CD4-positive, alpha-beta T cell (primary cell): ENCODE measurements at places on chromosomes 2 and 18. TPM values are rescaled to one million over a fixed set of nuclear protein-coding genes. Genes with fewer than 3 reads are reported as not detected.

GRCh38 chr2:49021271-49021670, 133.0 kb downstream of the FSHR start:
- DNase-seq = no peak

- no peak for DNase-seq
Measured at GRCh38 chr2:144801325-144801724, 281.4 kb upstream of the ZEB2 start.

- DNase-seq = no peak
Measured at GRCh38 chr2:32358111-32358482, 1.3 kb downstream of the BIRC6 start.

GRCh38 chr18:76209597-76209996, 285.4 kb downstream of the ZNF516 start:
- DNase-seq = no peak

- DNase-seq = peak; percentile 45
Measured at GRCh38 chr2:204110338-204110741, 173.8 kb downstream of the ICOS start.

GRCh38 chr2:5482929-5483331, 209.3 kb upstream of the SOX11 start:
- no peak for DNase-seq

- no peak for DNase-seq
Measured at GRCh38 chr2:62478093-62478580, 27.9 kb downstream of the TMEM17 start.

GRCh38 chr18:2570772-2571199, 519 bp downstream of the METTL4 start:
- DNase-seq = peak; percentile 50

- DNase-seq = no peak
Measured at GRCh38 chr2:180572346-180572745, 408.1 kb upstream of the UBE2E3 start.

Gene DYNC1I2
- total RNA-seq = 11.6 TPM

Gene ATP8B1
- not detected for total RNA-seq

Gene INHBB
- total RNA-seq = not detected

Gene KIF1A
- total RNA-seq = not detected

Gene TMEM200C
- total RNA-seq = not detected
